DMS53 (cell line): ENCODE measurements at places on chromosomes 12 and 14.

GRCh38 chr12:116508145-116509121, 50.7 kb upstream of the MAP1LC3B2 start:
- peak; percentile 63 for DNase-seq

DNA sequence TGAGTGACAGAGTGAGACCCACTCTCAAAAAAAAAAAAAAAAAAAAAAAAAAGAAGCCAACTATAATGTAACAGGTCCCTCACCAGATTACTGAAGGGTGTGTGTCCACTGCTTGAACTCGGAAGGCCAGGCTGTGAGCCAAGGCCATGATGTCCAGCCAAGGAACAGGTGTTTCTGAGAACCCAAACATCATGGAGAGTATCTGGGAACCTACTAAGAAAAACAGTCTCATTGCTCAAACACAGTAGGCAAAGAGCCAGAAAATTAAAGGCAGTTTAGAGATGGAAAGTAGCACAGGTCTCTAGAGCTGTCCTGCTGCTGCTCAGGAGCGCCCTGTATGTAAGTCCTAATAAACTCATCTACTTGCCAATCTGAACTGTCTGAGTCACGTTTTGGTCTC, 12.5 kb upstream of the MAP4K5 start:
- peak; percentile 9 for DNase-seq

DNA sequence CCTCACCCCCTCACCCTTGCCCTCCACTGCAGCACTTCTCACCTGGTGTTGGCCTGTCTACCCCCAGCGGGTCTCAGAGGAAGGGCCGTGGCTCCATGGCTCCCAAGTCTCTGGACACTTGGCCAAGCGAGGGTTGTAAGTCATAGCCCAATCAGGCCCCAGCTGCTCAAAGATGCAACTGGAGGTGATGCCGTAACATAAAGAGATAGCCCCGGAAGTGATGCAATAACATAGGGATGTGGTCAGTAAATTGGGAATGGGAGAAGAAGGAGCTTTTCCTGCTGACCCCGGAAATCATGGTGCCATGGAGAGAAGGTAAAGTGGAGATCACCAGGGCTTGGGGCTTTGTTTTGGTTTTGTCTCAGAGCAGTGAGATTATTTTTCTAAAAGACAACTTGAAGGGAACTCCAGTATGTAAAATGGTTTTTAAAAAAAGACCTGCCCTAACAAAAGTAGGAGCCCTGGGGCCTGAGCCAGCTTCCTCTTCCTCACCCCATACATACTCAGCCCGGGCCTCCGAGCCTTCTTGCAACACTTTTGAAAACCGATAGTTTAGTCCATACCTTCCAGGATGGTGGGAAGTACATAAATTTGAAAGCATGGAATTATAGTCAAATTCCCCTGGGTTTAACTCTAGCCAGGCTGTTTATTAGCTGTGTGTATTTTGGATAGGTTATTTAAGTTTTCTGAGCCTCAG, 212.5 kb downstream of the CRADD start:
- no peak for DNase-seq

DNA sequence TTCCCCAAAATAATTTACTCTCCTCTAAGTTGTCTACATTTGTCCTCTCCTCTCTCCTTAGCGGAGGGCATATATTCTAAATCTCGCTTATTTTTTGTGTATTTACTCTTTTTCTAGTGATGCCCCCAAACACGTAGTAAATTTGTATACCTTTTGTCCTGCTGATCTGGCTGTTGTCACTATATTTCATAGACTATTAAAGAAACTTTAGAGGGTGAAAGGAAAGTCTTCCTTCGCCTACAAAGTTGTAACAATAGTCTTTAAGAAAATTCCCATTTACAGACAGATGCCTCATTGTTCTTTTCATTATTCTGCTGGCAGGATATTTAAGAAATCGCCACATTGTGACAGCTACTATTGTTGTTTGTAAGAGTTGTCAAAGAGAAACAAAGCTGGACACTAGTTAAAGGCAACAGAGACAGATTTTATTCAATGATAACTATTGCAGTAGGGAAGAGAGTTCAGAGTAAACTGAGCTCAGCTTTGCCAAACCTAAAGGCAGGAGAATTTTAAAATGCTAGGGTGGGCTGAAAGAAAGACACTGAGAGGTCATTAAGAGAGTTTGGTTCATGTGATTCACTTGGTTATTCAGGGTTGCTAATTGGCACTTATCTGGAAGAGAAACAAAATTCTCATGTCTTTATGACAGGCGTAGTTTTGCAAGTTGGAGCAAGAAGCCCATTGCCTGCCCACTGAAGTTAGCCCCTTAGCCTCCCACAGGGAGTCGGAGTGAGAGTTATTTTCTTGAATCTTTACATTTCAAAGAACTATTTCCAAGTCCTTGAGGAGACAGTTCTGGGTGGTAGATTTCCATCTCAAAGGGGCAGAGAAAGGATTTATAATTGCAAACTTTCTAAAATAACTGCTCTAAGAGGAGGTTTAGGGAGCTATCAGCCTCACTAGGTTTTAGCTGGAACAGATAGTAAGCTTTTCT, 1272.5 kb upstream of the SEL1L start:
- no peak for DNase-seq

DNA sequence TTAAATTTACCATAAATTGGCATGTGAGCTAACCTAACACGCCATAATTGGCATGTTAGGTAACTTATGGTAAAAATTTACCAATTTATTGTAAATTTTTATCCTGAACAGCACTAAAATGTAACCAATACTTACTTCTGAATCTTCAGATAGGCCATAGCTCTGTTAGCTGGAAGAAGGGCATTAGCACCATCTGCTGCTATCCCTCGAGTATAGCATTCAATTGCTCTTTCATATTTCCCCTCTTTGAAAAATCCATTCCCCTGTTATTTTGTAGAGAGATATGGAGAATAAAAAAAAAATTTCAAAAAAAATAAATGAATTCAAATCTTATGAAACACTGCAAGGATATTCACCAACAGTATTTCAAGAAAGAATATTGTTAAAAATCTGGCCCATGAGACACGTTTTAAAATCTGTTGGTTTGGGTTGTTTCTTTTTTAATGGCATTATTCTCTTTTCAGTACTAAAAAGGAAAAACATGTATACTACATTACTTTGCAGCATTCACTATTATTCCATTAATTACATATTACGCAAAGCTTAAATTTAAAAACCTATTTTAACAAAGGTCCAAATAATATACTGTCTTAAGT, 19.1 kb downstream of the RPAP3 start:
- DNase-seq = peak; percentile 80
